Activated CD4-positive, alpha-beta T cell treated with anti-CD3 and anti-CD28 coated beads, Interleukin-2, amount 50 U/mL, for 4 hours (primary cell): ENCODE measurements at places on chromosomes 5 and 9.

GRCh38 chr5:175826980-175827379, 44.4 kb upstream of the CPLX2 start:
- no peak for DNase-seq

DNA sequence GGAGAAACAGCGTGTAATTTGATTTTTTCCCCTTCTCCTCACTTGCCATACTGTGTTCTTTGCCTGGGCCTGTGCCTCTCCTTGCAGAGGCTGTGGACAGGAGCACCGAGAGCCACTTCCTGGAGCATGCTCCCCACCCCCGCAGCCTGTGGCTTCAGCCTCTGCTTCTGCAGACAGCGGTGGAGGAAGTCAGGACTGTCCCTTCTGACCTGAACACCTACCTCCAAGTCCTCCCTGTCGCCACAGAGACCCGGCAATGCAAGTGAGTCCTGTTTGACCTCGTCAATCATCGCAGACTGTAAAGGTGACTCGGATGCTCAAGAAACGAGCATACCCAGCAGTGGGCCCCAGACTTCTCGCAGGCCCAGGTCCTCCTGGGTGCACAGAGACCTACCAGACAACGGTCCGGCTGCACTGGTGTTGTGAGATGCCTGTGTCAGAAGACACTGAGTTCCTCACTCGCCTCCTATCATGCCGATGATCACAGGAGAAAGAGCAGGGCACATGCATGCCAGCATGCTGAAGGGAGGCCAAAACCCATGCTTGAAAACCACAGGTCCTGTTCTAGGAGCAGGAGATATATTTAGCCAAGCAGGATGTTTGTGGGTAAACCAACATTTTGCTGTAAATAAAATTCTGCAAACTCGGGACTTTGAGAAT, 198.8 kb downstream of the AUH start:
- no peak for DNase-seq

DNA sequence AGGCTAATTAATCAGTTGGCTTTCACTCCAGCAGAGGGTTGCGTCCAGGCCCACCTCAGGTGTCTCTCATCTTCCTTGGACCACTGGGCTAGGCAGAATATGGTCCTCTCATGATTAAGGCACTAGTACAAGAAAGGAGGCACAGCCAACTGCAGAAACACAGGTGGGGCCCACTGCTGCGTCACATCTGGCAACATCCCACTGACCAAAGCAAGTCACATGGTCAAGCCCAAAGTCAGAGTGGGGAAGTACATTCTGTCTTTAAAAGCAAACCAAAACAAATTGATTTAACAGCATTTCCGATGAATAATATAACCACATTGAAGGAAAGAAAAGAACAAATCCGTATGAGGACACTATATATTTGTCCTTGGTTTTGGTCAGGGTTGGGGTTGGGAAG, 28.0 kb upstream of the UBTD2 start:
- DNase-seq: no peak

DNA sequence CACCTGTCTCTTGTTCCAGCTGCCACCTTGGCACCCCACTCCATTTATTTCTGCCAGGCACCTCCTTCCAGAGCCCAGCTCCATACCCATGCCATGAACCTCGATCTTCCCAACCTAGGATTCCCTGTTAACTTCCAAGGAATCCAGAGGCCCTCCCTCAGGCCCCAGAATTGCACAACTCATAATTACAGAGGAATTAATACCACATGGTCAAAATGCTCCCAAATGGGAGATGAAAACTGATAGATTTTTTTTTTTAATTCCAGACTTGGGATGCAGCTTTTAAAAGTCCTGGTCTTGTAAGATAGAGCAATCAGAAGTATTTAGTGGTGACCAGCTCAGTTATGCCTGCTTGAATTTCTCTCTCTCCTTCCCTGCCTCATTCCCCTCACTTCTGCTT, 96.2 kb upstream of the CCDC112 start:
- DNase-seq: no peak

- DNase-seq: no peak
Measured at GRCh38 chr5:111762895-111763294, 5.9 kb upstream of the NREP start.

GRCh38 chr5:485946-486491, 38.2 kb downstream of the SLC9A3 start:
- no peak for DNase-seq

- DNase-seq: no peak
Measured at GRCh38 chr5:88230546-88231066, 38.0 kb downstream of the TMEM161B start.

DNA sequence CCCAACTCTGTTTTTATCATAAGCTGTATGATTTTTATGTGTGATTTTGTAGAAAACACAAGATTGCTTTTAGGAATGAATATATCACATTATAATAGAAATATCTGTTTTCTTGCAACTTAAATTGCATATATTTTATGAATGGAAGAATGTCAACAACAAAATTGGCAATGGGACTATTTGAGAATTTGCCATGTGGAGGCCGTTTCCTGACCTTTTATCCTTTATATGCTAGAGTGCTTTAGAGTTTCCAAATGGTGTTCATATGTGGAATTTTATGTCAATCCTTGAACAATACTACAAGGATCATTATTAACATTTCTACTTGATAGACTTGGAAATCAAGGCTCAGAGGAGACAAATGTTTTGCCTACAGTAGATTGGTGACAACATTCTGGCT, 34.2 kb downstream of the ITGA1 start:
- no peak for DNase-seq

DNA sequence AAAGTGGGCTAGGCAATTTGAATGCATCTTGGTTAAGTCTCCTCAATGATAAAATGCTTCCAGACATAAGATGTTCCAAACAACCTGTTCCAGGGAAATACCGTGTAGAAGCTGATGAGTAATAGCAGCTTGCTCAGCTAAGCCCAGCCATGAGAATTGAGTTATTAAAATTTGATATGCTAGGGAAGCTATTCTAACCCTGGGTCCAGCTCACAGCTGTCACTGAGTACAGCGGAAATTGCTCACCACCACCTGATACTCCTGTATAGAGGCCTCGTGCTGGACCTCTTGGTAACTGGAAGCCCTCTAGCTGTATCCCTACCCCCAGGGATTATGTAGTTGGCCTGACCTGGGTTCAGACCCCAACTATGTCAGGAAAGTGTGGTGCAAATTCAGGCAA, 521.3 kb upstream of the TRPC7 start:
- DNase-seq: no peak

- peak; percentile 64 for DNase-seq
Measured at GRCh38 chr9:137241490-137242268, 592 bp downstream of the TUBB4B start.

DNA sequence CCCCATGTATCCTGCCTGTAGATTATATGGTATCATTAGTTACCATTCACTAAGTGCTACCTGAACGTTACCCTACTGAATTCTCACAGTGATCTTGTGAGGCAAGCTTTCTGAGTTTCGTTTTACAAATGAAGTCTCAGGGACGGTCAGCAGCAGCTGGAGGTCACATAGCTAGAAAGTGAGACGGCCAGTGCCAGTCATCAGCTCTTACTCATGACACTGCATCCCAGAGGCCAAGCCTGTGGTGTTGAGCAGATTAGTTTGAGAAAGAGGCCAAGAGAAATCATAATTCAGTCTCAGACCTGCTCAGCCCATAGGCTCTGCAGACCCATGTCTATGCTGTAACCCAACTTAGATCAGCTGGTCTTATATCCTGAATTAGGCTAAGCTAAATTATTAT, 95.7 kb upstream of the EGFLAM start:
- DNase-seq: no peak

GRCh38 chr5:169029037-169029436, 271.9 kb downstream of the SLIT3 start:
- DNase-seq: no peak

- DNase-seq: no peak
Measured at GRCh38 chr5:76334574-76334973, 68.5 kb upstream of the IQGAP2 start.

DNA sequence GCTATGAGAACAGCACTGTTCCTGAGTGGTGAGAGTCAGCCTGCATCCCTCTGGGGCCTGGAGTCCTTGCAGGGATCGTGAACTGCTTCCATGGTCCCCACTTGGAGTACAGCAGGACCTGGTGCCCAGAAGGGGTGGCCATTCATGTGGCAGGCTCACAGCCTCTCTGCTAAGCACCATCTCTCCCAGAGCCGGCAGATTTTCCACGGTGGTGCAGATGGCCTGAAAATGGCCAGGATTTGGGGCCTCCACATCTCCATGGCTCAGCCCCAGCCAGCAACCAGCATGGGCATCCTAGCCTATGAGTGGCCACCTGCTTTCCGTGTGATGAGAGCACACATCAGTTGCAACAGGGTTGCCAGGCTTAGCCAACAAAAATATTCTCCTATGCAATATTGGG, 33.9 kb upstream of the SEMA4D start:
- DNase-seq: no peak

DNA sequence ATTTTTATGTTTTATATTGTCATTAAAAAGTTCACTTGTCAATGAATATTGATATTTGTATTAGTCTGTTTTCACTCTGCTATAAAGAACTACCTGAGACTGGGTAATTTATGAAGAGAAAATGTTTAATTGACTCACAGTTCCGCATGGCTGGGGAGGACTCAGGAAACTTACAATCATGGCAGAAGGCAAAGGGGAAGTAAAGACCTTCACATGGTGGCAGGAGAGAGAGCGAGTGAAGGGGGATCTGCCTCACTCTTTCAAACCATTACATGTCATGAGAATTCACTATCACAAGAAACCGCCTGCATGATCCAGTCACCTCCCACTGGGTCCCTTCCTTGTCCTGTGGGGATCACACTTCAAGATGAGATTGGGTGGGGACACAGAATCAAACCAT, 27.4 kb downstream of the SRD5A1 start:
- DNase-seq: no peak

DNA sequence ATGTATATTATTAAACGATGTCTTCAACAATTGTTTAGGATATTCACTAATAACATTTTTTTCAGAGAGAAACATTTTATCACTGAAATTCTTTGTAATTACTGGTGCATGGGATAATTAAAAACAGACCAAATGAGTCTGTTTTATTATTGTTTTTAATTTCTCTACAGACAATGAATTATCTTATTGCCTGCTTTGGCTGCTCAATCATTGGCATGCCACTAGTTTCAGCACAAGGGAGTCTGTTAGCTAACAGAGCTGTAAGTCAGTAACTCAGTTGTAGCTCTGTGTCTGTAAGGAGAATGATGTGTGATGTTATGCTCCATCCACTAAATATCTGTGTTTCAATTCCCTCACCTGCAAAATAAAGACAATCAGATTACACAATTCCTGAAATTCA, 443.9 kb downstream of the PRR16 start:
- DNase-seq: no peak

GRCh38 chr5:173673295-173674101, 57.0 kb upstream of the BOD1 start:
- no peak for DNase-seq

- no peak for DNase-seq
Measured at GRCh38 chr5:178136990-178137389, 6.2 kb downstream of the RMND5B start.

DNA sequence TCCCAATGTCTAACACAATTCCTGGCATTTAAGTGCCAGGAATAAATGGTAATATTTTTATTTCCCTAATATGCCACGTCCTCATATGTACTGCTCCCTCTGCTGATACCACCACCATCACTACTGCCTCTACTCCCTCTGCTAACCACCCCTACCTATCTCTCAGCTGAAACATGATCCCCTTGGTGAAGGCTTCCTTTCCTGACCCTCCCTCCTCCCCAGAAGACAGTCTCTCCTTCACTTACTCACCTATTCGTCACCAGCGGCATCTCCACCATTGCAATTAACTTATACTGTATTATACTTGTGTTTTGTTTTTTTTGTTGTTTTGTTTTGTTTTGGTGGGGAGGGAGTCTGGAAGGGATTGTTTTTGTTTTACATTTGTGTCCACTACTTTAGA, 4.8 kb downstream of the DENND1A start:
- no peak for DNase-seq

- no peak for DNase-seq
Measured at GRCh38 chr9:8262625-8263622, 463.3 kb upstream of the DMAC1 start.

- no peak for DNase-seq
Measured at GRCh38 chr5:171714851-171715250, 70.8 kb upstream of the SMIM23 start.

DNA sequence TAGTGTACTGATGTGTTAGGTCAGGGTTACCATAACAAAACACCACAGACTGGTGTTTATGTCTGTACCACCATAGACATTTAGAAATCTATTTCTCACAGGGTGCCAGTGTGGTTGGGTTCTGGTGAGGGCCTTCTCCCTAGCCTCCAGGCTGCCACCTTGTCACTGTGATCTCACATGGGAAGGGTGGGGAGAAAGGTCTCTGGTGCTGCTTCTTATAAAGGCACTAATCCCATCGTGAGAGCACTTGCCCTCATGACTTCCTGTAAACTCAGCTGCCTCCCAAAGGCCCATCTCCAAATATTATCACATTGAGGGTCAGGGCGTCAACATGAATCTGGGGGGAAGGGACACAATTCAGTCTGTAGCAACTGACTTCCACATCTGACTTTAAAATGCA, 49.8 kb downstream of the PIK3R1 start:
- no peak for DNase-seq
